ENCODE measurements at places on chromosomes 4 and X. TPM values are rescaled to one million over a fixed set of nuclear protein-coding genes. Genes with fewer than 3 reads are reported as not detected.

GRCh38 chr4:127574643-127575042 lies 58.1 kb upstream of the INTU start:
- DNase-seq, result no peak

DNA sequence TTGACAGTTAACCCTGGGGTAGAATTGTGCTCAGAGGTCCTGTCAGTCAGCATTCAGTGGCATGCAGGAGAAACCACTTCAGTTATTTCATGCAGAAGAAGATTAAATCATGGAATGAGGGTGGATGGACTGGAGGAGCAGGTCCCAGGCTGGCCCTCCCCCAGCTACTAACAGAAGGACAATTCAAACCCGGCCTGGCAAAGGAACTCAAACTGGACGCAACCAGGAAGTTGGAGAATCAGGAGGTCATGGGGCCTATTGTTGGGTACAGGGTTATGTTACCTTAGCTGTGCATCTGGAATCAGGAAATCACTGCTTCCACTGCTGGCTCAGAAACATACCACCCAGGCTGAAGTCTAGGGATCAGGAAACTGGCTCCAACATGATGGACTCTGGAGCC lies 121.4 kb downstream of the GPAT3 start:
- DNase-seq, result no peak

PRPS2 gene
- total RNA-seq, result 10.1 TPM

FAM47E gene
- total RNA-seq, result 7.3 TPM

WDR44 gene
- 23.0 TPM for total RNA-seq

BST1 gene
- total RNA-seq, result 1.2 TPM
